ENCODE measurements at places on chromosomes 6 and 20.

- no peak for DNase-seq
Observed at GRCh38 chr6:38876475-38876874, 161.4 kb downstream of the DNAH8 start.

DNA sequence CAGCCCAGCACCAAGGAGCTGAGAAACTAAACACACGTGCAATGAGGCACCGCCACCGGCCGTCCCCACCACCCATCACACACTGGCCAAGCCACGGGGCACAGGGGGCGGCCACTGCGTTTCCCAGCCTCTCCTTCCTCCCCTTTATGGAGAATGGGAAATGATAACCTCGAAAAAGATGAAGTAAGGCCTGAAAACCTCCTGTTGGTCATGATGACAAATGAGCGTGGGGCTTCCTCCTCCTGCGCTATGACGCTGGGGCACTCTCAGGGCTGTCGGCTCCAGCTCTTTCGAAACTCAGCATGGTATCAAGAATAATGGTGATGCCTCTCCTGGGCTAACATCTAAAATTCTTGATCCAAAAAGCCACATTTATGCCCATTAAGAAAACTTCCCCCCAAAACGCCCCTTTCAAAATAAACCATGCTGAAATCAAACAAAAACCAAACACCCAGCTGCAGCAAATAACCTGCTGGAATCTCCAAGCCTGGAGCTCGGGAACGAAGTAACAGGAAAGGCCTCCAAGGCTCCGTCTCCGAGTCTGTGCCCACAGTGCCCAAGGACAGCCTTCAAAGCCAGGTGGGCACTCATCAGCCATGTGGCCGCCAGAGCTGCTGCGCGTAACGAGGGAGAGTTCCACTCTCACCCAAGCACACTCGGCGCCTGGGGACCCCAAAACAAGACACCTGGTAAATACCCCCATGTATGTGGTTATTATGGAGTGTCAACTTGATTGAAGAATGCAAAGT, 50.0 kb downstream of the TAF4 start:
- no peak for DNase-seq

DNA sequence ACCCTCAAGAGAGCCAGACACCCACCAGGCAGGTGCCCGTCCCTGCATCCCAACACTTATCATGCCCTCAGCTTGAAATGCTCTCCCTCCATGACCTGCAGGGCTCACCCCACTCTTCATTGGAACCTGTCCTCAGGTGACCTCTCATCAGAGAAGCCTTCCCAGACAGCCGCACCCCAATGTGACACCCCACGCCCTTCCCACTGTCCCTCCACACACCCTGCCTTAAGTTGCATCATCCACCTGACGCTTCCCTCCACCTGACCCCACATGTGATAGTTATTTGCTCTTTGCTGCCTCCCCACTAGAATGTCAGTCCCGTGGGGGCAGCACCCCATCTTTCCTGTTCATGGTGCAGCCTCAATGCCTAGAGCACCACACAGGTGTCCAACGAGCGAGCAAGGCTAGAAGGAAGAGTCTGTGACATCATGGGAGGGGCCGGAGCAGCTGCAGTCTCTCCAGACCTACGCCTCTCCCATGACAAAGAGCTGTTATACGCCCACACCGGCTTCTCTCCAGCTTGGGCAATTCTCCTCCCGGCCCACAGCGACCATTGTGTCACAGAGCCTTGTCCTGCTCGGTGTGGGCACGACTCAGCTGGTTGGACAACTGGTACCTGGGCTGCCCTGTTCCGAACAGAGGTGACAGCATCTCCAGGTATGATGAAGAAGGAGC, 58.2 kb downstream of the NFATC2 start:
- DNase-seq: peak; percentile 38

DNA sequence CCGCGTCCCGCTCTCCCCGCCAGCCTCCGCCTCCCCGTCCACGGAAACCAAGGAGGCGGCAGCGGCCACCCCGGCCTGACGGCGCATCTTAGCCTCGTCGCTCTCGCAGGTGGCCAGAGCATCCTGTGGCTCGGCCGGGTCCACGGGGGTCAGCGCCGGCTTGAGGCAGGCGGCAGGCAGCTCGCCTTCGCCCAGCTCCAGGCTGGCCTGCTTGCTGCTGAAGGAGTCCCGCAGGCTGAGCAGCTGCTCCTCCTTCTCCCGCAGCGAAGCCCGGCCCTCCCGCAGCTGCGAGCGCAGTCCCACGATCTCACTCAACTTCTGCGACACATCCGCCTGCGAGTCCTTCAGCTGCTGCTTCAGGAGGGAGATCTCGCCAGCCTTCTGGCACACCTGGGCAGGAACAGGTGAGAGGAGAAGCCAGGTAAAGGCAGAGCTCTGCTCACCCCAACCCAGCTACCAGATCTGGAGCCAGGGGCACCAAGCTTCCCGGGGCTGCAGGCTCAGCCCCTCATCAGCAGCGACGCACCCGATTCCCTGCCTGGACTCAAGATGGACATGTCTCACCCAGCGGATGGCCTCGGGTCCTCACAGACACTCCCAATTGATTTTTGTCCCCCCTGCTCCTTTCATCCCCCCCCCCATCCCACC, 5.2 kb upstream of the FASTKD5 start:
- no peak for DNase-seq

DNA sequence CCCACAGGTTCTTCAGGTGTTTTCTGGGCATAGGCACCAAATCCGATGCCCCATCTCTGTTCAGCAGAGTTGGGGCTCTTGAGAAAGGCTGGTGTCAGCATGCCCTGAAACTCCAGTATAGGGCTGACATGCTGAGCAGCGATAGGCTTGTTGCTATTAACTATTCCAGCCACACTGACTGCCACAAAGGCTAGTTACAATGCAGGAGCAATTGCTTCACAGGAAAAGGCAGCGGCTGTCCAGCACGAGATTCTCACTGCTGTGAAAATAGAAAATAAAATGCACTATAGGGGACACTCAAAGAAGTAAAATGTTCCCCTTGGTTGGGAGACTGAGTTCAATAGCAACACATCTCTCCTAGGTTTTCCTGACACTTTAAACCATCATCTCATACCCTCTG, 112.4 kb downstream of the BFSP1 start:
- DNase-seq: no peak

GRCh38 chr20:38810926-38811630, 5.6 kb downstream of the PPP1R16B start:
- DNase-seq: no peak

DNA sequence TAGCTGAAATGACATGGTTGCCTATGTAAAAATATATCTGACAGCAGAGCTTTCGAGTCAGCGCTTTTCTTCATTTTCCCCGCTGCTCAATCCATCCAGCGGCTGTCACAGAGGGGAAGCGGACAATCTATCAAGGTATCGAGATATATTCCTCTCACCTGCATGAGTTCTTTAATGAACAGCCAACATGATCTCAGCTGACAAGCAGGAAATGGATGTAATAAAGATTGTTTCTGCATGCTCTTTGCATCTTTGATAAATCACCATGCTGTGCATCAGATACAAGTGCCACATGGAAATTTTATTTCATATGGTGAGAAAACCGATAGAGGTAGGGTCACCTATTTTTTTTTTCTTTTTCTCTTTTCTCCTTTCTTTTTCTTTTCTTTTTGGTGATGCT, 602.3 kb upstream of the MMS22L start:
- no peak for DNase-seq

GRCh38 chr6:92377137-92377536, 1042.2 kb downstream of the EPHA7 start:
- DNase-seq: no peak

- no peak for DNase-seq
Observed at GRCh38 chr6:97068211-97068610, 143.7 kb downstream of the KLHL32 start.

DNA sequence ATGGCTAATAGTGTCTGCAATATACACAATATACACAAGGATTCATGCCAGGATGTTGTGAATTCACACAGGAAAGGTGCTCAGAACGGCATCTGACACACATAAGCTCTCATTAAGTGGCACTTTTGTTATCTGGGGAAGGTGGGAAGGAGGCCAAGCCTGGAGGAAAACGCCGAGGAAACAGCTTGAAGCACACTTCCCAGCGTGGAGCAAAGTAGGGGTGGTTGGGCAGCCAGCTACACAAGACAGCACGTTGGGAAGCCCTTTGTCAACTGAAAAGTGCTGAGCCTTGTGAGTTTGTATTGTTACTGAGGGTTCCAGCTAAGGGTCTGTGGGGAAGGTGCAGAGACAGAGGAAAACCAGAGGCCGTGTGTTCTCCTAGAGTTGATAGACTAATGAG, 181.0 kb downstream of the ZMYND8 start:
- DNase-seq: no peak

GRCh38 chr20:16392346-16392745, 180.9 kb downstream of the KIF16B start:
- DNase-seq: no peak

DNA sequence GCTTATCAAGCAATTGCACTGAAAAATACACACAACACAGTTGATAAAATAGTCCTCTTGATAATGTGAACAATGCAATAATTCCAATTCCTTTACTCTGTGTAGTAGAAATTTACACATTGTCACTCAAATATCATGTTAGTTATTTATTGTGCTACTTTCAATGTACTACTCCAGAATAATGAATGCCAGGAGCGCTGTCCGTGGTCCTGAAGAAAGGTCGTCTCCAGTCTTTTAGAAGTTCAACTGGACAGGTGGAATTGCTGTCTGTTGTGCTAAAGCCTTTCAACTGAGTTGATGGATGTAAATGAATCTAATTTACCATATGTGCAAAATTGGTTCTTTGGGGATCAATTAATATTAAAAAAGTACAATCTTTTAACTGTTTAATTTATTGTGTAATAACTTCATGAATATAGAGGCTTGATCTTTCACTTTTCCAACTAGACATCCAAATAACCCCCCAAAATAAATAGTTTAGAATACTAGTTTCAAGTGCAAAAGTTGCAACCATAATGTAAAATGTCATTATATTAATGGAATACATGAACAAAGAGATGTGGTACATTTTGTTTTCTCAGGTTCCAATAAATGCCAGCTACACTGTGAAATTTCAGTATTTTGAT, 3.2 kb downstream of the GRIK2 start:
- no peak for DNase-seq

- DNase-seq: no peak
Observed at GRCh38 chr6:107154801-107155160, 39.5 kb upstream of the BEND3 start.

DNA sequence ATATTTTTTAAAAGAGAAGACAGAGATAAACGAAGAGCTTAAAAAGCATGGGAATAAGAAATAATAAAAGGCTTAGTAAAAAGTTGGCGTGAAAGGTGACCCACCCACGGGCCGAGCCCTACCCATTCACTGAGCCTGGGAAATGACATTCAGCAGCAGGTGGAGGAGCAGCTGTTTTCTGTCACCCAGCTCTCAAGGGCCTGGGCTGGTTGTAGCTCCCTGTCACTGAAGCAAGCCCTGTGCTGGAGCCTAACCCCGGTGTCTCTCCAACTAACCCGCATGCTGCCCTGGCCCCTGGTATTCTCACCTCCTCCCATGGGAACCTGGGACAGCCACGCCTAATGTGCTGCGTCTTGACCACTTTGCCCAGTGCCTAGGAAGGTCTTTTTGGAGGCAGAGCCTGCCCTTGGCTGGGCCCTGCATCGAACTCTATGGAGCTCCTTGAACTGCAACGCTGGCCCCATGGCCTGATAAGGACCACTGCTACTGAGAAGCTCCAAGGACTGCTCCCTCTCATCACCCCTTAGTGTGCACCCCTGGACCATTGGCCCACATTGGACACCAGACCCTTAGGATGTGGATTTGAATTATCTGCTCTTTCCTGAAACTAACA, 68.8 kb upstream of the IYD start:
- DNase-seq: no peak

GRCh38 chr6:15410752-15411151, 164.9 kb downstream of the JARID2 start:
- no peak for DNase-seq

GRCh38 chr6:110800839-110801196, 14.5 kb downstream of the CDK19 start:
- no peak for DNase-seq

GRCh38 chr6:156976216-156977127, 199.3 kb downstream of the ARID1B start:
- DNase-seq: no peak

DNA sequence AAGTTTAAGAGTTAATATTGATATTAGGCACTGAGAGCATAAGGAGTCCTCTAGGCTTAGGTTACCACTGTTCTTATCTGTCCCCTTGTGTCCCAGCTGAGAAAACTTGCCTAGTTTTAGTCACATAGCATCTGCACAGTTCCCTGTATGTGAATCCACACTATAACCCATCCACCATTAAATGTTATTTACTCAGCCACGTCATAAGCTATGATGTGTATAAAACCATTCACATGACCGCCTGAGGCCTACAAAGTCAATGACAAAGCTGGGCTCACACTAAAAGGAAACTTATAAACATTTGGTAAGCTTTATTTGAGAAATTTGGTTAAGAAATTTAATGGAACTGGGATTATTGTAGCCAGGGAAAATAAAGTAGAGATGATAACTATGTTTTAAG, 59.2 kb upstream of the TFAP2D start:
- DNase-seq: no peak

DNA sequence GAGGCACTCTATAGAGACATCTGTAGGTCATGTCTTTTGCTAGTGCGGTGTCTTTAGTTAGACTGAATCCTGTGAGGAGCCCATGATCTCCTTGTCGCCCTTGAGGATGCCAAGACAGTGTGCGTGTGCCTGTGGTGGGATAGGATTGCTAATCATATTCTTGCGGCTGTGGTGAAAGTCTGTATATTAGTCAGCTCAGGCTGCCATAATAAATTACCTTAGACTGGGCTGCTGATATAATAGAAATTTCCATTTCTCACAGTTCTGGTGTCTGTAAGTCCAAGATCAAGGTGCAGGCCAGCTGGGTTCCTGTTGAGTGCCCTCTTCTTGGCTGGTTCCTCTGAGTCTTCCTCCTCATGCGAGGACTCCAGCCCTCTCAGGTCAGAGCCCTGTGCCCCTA, 141.2 kb downstream of the JARID2 start:
- DNase-seq: no peak

- DNase-seq: no peak
Observed at GRCh38 chr20:52011093-52011492, 180.5 kb downstream of the ZFP64 start.

DNA sequence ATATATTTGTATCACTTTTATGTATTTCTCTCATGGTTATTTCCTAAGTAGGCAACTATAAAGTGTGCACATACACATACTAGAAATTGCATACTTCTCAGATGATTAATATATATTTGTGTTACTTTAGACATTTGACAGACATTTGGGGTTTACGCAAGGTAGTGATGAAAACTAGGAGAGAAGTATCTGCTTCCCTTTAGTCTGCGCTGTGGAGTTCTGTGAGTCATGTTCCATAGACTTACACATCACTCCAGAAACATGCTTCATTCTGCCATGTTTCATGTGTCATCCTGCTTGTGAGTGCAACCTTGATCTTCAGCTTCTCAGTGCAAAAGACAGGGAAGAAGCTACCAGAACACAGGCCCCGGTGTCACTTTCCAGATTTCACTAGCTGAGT, 200.7 kb upstream of the BMP2 start:
- DNase-seq: no peak

- no peak for DNase-seq
Observed at GRCh38 chr6:28960846-28961500, 37.2 kb upstream of the TRIM27 start.

GRCh38 chr20:57030611-57031600, 235.5 kb downstream of the BMP7 start:
- DNase-seq: no peak

- no peak for DNase-seq
Observed at GRCh38 chr6:119186490-119186889, 108.0 kb upstream of the FAM184A start.

Data from hematopoietic multipotent progenitor cell treated with erythropoietin and hydrocortisone succinate and interleukin-3 and kit ligand, for 17 days (in vitro differentiated cells).